ENCODE measurements at places on chromosomes 2 and 18. TPM values are rescaled to one million over a fixed set of nuclear protein-coding genes. Genes with fewer than 3 reads are reported as not detected.

Gene SANBR
- 33.3 TPM for total RNA-seq

Gene CERKL
- total RNA-seq = 0.23 TPM

- no peak for DNase-seq
Measured at GRCh38 chr18:52152036-52152435, 188.0 kb upstream of the DCC start.

DNA sequence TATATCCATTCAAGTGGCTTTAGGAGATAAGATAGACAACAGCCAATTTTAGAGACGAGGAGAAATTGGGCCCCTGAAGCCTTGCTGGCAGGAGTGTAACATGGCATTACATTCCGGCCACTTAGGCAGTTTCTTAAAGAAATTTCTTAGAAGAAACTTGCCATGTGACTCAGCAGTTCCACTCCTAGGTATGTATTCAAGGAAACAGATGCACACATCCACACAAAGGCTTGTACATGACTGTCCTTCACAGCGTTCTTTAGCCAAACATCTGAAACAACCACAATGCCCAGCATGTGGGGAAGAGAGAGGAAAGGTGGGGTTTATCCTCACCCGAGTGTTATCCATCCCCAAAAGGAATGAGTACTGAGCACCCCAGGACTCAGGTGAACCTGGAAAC lies 107.1 kb downstream of the NFATC1 start:
- DNase-seq = no peak

GRCh38 chr2:160325418-160325817 lies 125.3 kb upstream of the ITGB6 start:
- DNase-seq = no peak

GRCh38 chr18:76881744-76882143 lies 59.4 kb downstream of the ZNF236 start:
- DNase-seq = no peak

DNA sequence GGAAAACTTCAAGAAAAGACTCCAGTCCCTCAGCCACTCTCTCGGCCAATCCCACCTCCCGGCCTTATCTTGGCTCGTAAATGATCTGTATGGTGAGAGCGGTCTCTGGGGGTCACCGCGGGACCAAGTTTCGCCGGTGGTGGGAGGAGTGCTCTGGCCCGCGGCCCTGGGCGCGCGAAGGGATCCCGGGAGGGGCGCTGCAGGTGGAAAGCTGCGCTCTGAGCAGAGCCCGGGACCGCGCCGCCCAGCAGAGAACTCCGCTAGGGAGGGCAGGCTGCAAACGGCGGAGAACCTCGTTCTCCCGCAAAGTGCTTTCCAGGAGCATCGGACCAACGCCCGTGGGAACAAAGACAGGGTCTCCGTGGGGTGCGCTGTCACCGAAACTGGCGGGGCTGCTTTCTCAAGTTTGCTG lies 622 bp downstream of the LRP2 start:
- peak; percentile 43 for DNase-seq

- DNase-seq = no peak
Measured at GRCh38 chr2:176072292-176072669, 11.5 kb downstream of the EVX2 start.

- no peak for DNase-seq
Measured at GRCh38 chr2:146949400-146949799, 895.4 kb upstream of the ACVR2A start.

- no peak for DNase-seq
Measured at GRCh38 chr2:6310256-6311215, 555.2 kb downstream of the CMPK2 start.

- no peak for DNase-seq
Measured at GRCh38 chr2:127635380-127636237, 10.3 kb upstream of the GPR17 start.
